ENCODE measurements at places on chromosomes 7 and 10.

DNA sequence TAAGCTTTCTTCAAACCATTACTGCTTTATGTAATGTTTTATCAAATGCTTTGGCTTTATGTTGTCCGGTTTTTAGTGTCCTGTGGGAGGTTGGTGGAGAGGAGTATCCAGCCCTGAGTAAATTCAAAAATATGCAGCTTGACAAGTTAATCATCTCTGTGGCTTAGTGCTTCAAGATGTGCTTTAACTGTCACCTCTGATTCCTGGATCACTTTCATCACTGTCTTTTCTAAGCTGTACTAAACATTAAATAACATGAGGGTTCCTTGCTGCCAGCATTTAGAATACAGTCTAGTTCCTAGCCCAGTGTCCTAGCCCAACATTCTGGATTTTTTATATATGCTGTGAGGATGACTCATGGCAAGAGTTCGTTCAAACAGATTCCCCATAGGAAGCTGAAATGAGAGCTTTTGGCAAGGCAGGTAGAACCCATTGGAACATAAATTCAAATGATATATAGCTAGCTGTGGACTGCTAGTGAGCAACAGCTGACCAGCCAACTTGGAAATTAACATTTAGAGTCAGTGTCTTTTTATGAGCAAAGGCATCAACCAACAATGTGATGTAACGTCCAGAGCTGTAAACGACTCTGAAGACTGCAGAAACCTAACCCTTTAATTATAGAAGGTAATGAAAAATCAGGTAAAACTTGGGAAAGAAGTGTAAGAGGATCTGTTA lies 80.6 kb upstream of the OIT3 start:
- DNase-seq, result no peak

GRCh38 chr7:144513334-144513733 lies 109.8 kb upstream of the NOBOX start:
- DNase-seq, result peak; percentile 66

- no peak for DNase-seq
Observed at GRCh38 chr7:138697535-138698182, 3.5 kb downstream of the SVOPL start.

- no peak for DNase-seq
Observed at GRCh38 chr10:117920956-117921355, 125.8 kb downstream of the RAB11FIP2 start.

DNA sequence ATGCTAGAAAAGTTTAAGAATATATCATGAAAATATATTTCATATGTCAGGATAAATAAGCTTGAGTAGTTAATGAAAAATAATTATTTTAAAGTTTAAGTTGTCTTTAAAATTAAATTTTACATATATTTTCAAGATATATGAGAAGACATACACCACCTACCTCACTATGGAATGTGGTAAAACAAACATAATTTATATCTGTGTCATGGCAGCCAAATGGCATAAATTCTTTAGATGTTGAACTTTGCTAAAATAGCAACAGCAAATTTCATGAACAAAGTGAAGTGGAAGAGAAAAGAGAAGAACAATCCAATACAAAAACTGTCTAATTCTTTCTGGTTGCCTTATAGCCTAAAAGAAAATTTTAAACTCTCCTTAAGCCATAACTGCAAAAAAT lies 39.6 kb upstream of the SLC16A12 start:
- DNase-seq, result no peak

Measured in Jurkat, Clone E6-1 (cell line).